ENCODE measurements at places on chromosomes 16 and 17.

GRCh38 chr16:25083701-25084100 is 27.8 kb upstream of the LCMT1 start:
- no peak for DNase-seq

DNA sequence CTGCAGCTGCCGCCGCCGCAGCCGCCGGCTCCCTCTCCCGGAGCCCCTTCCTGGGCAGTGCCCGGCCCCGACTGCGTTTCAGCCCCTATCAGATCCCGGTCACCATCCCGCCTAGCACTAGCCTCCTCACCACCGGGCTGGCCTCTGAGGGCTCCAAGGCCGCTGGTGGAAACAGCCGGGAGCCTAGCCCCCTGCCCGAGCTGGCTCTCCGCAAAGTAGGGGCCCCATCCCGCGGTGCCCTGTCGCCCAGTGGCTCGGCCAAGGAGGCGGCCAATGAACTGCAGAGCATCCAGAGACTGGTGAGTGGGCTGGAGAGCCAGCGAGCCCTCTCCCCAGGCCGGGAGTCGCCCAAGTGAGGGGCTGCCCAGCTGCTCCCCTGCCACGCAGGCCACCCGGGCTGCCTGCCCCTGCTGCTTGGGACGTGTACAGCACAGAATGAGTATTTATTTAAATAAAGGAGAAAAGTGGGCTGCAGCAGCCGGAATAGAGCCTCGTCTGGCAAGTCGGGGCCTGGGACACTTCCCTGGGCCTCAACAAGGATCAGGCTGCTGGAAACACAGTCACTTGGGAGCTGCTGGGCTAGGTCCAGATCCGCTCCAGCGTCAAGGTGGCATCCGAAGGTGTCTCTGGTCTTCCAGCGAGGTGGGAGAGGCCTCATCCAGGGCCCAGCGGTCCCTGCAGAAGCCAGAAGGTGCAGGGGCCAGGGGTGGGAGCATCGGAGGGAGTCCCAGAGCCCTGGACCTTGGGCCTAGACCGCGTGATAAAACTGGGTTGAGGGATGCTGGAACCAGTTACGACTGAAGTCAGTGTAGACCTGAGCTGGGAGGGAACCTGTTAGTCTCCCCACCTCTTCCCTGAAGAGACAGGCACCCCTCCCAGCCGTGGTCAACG is 8.8 kb downstream of the TBX2 start:
- no peak for DNase-seq

DNA sequence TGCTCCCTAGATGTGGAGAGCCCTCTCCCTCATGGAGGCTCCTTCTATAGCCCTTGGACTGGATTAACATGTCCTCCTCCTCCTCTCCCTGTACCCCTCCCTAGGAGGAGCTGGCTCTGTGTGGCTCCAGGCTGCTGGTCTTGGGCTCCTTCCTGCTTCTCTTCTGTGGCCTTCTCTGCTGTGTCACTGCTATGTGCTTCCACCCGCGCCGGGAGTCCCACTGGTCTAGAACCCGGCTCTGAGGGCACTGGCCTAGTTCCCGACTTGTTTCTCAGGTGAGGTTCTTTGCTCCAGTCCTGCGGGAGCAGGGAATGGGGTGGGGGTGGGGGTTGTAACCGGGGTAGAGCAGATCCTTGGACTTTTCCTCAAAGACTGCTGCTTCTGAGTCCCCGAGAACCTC is 2.4 kb upstream of the TAOK2 start:
- no peak for DNase-seq

- DNase-seq = no peak
Measured at GRCh38 chr16:69094501-69094900, 11.0 kb upstream of the HAS3 start.

DNA sequence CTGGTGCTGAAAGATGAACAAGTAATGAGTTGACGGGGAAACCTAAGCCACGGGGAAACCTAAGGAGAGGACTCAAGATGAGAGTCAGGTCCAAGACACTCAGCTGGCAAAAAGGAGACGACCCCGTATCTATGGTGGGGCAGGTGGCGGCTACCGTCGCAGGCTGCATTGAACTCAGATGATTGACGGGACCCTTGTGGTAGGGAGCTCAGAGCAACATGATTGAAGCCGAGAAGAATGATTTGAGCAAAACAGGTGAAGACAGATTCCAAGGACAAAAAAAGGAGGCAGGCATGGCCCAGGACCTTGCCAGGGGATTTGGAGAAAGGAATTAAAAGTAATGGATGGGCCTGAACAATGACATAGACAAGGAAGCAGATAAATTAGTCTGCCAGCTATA is 7.5 kb upstream of the MYH3 start:
- DNase-seq = no peak

GRCh38 chr17:323721-324571 is 28.7 kb downstream of the RPH3AL start:
- no peak for DNase-seq

DNA sequence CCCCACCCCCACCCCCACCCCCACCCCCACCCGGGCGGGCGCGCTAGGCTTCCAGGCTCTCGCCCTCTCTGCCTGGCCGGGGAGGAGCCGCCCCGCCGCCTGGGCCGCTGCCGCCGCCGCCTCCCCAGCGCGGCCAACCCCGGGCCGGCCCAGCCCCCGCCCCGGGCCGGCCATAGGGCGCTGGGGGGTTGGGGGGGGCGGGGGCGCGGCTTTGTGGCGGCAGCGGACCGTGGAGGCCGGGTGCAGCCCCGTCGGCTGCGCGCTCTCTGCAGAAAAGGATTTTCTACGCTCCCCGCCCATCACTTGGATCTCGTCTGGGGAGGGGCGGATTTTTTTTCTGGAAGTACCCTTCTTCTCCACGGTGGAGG is 230.9 kb downstream of the MRTFB start:
- no peak for DNase-seq

DNA sequence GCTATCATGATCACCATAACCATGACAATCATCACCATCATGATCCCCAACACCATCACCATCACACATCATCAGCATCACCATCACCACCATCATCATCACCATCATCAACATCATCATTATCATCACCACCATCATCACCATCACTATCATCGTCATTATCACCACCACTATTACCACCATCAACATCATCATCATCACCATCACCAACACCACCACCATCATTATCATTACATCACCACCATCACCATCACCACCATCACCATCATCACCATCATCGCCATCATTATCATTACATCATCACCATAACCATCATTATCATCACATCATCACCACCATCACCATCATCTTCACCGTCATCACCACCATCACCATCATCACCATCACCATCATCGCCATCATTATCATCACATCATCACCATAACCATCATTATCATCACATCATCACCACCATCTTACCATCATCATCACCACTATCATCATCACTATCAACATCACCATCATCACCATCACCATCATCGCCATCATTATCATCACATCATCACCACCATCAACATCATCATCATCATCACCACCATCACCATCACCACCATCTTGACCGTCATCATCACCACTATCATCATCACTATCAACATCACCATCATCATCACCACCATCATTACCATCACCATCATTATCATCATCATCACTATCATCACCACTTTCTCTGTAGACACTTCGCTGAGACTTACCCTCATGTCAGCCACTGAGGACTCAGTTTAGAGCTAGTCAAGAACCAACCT is 366.0 kb downstream of the C16orf95 start:
- no peak for DNase-seq

DNA sequence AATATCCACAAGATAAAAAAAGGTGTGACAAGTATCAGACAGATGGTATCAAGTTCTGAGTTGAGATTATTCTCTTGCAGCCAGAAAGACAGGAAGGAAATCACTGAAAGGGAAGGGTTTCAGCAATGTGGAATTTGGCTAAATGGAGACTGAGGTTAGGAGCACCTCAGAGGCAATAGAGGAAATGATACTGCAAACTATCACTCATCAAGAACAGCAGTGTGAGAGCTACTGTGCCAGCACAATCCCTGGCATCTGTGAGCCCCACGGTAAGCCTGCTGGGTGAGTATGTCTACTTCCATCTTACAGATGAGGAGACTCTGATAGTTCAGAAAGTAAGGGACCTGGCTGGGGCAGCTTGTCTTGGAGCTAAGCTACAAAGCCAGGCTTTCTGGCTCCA is 162.0 kb downstream of the SALL1 start:
- no peak for DNase-seq

DNA sequence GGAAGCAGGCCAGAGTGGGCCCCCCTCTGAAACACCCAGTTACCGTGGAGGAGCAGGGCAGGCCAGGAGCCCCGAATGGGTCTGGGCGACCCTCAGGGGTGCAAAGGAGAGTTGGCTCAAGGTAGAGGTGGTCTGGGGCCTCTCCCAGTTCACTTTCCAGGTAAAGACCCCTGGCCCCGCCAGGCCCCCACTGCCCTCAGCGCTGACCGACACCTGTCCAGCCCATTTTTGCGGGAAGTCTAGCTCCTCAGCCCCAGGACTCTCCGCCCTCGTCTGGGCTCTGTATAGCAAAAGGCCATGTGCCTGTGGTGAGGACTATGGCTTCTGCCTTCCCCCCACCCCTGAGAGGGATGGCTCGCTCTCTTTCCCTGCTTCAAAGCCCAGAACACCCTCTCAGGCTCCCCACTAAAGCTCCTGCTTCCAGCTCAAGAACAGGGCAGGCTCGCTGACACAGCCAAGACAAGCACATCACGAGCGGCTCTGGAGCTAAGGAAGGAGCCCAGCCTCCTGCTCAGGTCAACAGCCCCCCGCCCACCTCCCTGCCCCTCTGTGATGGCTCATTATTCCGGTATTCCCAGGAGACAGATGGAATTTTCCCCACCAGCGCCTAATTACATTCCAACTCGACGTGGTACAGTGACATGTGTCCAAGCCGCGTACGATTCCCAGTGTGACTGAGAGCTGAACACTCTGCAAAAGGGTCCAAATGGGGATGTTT is 59.4 kb downstream of the RTN4RL1 start:
- DNase-seq = no peak

DNA sequence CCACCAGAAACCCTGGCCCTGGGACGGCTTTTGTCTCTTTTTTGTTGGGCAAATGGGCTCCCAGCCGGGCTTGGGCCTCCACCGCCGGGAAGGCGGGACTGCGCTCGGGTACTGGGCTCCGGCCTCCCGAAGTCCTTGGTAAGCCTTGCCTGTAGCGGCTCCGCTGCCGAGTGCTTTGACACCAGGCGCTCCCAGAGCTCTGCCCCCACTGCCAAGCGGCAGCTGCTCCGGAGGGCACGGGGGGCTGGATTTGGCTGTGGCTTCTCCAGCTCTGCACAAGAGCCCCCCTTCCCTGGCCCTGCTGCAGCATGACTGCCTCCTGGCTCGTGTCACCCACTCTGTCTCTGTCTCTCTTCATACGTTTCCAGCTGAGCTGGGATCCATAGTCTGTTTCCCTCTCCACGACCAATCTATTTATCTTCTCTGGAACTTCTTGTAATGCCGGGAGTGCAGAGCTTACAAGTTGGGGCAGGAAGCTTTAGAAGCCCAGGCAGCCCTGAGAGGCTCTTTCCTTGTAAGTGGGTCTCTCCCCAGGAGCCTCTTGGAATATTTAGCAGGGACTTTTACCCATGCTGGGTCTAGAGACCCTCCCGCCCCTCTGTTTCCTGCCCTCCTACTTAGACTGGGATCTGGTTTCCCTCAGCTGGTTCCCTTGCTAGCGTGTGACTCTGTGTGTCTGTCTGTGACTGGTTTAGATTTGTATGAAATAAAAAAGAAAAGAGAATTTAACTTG is 246.9 kb upstream of the GSE1 start:
- DNase-seq = no peak
